ENCODE measurements at places on chromosomes 4 and X.

GRCh38 chrX:20529711-20530110 lies 263.0 kb upstream of the RPS6KA3 start:
- DNase-seq = no peak

- no peak for DNase-seq
Observed at GRCh38 chrX:68433155-68433980, at the start of gene OPHN1. Gene OPHN1 (minus strand): TSS chrX:68433495. CDS start chrX:68433020, 475 bp downstream.

- DNase-seq = no peak
Observed at GRCh38 chr4:98518559-98519267, 139.7 kb downstream of the TSPAN5 start.

GRCh38 chr4:98639523-98639922 lies 18.9 kb downstream of the TSPAN5 start:
- no peak for DNase-seq

DNA sequence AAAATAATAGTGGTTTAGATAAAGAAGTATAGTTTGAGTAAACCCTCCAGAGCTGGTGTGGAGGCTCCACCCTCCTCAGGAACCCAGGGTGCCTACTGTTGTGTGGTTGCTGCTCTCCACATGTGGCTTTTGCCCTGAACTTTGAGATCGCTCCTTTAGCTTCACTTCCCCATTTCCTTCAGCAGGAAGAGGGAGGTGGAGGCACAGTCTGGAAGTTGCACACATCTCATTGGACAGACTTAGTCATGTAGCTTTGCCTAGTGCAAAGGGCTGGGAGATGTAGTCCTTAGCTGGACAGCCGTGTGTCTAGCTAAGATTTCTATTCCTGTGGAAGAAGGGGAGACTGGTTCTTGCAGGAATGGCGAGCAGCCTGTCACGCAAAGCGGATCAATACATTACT lies 37.9 kb downstream of the RGS12 start:
- no peak for DNase-seq

- DNase-seq = no peak
Observed at GRCh38 chrX:24668111-24668510, 21.0 kb upstream of the PCYT1B start.

GRCh38 chrX:153726286-153727122 lies 1.8 kb downstream of the ABCD1 start:
- no peak for DNase-seq

GRCh38 chrX:12811658-12812057 lies 20.4 kb downstream of the PRPS2 start:
- DNase-seq = no peak

DNA sequence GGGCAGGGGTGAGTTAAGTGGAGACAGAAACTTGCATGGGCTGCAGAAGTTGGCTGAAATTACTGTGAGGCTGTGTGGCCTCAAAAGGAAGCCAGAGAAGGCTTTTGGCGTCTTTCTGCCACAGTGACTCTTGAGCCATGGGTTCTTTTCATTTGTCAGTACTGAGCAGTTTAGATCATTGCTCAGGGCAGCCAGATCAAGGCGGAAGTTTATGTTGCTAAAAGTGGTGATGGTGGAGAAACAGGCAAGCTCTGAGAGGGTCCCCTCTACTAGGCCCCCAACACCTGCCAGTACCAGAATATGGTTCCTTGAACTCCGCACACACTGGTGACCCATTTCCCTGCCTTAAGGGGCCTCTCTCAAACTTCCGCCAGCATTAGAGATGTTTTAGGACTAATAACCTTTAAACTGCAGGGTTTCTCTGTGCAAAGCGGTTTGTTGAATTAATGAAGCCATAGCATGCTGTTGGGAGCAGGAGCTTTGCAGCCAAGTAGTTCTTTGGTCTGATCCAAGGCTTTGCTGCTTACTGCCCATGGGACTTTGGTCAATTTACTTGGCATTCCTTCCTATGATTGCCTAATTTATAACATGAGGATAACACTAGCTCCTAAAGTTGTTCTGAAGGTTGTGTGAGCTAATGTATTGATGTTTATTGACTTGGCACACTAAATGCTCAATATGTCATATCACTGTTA lies 34.5 kb downstream of the RNF175 start:
- peak; percentile 60 for DNase-seq

DNA sequence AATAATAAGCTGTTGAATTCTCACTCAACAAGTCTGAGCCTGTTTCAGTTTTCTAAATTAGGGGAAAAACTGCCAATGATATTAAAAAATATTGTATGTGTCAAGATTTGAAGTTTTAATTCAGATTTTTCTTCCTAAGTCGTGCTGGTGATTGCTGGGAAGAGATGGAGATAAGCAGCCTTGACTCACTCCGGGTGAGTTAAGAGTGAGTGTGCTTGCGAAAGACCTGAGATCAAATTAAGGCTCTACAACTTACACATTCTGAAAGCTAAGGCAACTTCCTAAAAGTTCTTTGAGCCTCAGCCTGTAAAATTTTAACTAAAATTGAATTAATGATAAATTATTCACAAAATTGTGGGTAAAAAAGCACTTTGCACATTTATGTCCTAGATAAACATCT lies 1441.2 kb downstream of the PCDH7 start:
- DNase-seq = no peak

GRCh38 chr4:51842554-51843308 lies at the start of gene DCUN1D4:
Gene DCUN1D4 (plus strand): TSS chr4:51843153. CDS start chr4:51843243, 90 bp downstream.
- peak; percentile 100 for DNase-seq

DNA sequence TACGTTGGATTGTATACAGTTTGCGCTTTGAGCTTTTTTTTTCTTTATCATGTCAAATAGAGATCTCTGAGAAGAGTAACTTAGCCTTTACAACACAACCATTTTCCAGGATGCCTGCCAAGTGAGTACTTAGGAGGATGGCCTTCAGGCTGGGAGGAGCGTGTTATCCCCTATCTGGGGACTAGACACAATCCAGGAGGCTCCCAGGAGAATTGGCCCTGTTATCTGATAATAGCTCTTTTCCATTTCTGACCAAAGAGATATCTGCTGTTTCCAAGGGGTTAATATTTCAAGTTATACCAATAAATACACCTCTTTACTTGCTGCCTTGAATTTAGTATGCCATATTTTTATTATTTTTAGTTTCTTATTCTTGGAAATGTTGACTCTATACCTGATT lies 169.5 kb upstream of the SMARCAD1 start:
- DNase-seq = no peak

- no peak for DNase-seq
Observed at GRCh38 chr4:99847362-99847976, 30.8 kb downstream of the DAPP1 start.

DNA sequence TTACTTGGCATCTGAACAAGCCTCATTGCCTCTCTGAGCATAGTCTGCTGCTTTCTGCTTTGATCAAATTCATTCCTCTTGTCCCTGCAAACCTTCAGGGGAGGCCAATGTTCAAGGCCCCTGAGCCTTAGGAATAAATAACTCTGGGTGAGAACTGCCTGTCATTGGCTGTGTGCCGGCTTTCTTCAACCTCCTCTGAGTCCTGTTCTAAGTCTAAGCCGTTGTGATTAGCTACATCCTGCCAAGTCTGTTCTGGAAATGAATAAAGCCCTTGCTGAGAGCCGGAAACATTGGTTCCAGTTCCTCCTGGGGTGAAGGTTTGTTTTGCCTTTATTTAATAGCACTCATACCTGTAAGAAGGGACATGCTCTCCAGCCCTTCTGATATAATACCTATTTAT lies 13.8 kb downstream of the RNF4 start:
- DNase-seq = peak; percentile 38

- no peak for DNase-seq
Observed at GRCh38 chr4:52687696-52688095, 28.6 kb upstream of the USP46 start.

GRCh38 chrX:56068274-56068758 lies 163.8 kb upstream of the KLF8 start:
- DNase-seq = no peak

- DNase-seq = no peak
Observed at GRCh38 chr4:7901311-7901885, 38.3 kb downstream of the AFAP1 start.

- DNase-seq = no peak
Observed at GRCh38 chr4:126242679-126243390, 928.1 kb downstream of the FAT4 start.

DNA sequence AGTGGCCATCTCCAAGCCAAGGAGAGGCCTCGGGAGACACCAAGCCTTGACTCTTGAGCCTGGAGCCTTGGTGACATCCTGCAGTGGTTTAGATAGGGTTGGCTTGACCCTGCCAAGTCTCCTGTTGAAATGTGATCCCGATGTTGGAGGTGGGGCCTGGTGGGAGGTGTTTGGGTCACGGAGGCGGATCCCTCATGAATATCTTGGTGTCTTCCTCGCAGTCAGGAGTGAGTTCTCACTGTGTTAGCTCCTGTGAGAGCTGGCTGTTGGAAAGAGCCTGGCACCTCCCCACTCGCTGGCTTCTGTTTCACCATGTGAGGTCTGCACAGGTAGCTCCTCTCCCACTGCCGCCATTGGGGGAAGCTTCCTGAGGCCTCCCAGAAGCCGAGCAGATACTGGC lies 38.8 kb downstream of the ADRA2C start:
- no peak for DNase-seq

DNA sequence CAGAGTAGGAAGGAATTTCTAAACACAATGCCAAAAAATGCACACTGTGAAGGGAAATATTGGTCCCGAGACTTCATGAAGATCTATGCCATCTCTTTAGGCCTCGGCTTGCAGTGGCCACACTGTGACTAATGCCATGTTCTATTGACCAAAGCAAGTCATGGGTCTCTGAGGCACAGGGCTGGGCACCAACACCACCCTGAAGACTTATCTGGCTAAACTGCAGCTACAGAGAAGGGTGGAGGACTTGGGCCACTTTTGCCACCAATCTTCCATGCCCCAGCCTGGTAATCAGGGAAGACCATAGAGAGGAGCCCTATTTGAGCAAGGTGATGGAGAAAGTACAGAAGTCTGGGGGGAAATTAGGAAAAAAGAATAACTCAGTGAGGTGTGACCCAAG lies 42.1 kb downstream of the HMX1 start:
- DNase-seq = no peak

DNA sequence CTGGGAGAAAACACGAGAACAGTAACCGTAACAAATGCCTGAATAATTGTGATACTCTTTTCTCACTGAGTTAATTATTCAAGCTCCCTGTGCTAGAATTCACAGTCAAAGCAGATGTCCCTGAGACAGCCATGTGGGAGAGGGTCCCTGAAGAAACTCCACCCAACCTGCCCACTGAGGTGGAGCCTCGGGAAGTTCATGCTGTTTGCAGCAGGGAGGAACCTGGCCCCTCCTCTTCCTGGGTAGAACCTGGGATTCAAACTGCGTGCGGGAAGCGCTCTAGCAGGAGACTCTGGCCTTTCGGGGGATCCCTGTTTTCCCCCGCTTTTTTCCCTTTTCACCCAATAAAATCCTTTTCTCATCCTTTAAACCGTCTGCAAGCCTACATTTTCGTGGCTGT lies 20.2 kb upstream of the RHOH start:
- DNase-seq = no peak

- peak; percentile 13 for DNase-seq
Observed at GRCh38 chr4:41887821-41888686, 47.2 kb upstream of the TMEM33 start.

DNA sequence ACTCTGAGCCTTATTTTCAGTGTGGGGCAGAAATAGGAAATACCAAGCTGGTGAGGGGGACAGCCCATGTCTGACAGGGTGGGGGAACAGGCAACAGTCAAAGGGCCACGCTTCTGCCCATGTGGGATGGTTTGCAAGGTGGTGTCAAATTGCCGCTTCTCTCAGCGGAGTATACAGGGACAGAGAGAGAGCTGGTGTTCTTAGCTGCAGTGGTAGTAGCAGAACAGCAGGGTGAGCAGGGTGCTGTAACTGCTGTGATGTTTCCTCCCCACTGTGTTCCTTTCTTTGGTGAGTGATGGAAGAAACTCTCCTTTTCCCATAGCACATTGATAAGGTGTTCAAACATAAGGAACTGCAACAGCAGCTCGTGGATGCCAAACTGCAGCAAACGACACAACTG lies 37.9 kb downstream of the RBBP7 start:
- DNase-seq = no peak

GRCh38 chrX:108331126-108331909 lies 106.9 kb downstream of the COL4A6 start:
- no peak for DNase-seq

DNA sequence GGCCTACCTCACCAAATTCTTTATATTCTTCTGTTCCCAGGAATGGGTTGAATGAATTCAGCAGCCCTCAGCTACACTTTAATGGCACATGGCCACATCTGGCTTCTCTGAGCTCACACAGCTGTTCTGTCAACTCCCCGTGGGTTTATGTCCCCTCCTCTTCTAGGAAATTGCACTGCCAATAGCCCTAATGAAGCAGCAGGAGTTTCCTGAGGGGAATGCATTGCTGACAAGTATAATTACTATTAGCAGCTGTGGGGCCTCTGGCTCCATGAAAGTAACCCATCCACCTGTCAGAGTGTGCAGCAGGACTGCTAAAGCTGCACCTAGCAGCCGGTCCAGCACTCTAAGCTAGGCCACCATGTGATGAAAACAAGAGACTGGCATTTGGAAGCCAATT lies 50.3 kb downstream of the FTHL17 start:
- DNase-seq = no peak

- DNase-seq = no peak
Observed at GRCh38 chr4:65665771-65666523, 4.3 kb downstream of the EPHA5 start.

GRCh38 chrX:155179346-155179997 lies 36.8 kb upstream of the VBP1 start:
- DNase-seq = no peak

GRCh38 chrX:38831949-38832348 lies 30.7 kb downstream of the MID1IP1 start:
- DNase-seq = no peak

- no peak for DNase-seq
Observed at GRCh38 chr4:148454835-148455234, 12.6 kb upstream of the NR3C2 start.

DNA sequence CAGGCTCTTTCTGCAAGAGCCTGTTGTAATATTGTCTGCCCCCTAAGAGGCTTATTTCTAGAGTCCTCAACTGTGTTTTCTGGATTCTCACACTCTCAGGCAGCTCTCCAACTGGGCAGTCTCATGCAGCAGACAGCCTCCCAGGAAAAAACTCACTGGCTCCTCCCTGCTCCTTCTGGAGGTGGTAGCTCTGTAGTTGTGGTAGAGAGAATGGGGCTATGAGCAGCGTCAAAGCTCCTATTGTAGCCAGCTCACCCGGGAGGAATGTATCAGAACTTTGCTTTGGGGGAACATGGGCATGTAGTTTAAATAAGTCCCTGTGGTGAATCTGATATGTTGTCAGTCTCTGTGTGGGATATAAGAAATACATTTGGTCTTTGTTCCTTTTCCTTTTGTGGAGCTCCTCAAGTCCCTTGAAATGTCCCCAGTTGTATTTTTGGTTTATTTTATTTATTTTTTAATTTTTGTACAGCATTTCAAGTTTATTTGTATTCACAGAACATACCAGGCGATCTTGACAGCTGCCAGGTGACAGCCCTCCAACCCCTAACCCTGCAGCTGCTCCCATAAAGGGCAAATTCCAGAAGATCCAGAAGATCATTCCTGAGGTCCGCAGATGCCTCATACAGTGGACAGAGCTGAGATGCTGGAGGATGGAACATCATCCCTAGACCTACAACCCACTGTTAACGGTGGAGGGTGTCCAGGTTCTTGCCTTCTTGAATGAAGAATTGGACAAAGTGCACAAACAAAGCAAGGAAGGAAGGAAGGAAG lies 45.7 kb downstream of the TRIM61 start:
- no peak for DNase-seq

GRCh38 chr4:8266508-8266907 lies 3.0 kb upstream of the HTRA3 start:
- DNase-seq = no peak

Data from skeletal muscle cell (primary cell).